NCI-H1092 treated with DMSO at 0.1 percent for 48 hours (cell line): ENCODE measurements at places on chromosomes 13 and 19.

DNA sequence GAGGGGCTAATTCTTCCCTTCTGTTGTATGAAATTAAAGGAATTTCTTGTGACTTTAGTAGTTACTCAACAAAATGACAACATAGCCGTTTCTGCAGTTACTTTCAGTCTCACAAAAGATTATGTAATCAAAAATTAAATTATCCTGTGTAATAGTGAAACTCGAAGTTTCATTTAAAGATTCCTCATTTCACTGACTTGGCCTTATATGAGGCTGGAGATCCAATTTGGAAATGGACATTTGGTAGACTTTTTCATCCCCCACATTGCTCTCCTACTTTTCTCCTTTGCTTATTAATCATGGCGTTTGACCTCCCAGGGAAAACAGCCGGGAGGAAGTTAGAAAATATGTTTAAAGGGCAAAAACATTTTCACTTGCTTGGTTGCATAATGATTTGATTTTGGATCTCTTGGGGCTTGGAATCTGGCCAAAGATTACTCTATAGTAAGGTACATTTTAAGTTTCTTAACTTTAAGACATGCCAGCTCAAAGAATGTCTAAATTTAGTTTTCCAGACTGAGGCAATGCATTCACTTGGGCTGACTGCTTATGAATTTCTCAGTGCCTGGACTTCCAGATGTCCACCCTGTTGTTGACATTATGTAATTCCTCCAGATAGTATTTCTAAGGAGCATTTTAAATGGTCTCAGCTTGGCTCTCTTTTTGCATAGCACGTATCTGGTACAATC, 1364.9 kb upstream of the MIR17HG start:
- no peak for DNase-seq

DNA sequence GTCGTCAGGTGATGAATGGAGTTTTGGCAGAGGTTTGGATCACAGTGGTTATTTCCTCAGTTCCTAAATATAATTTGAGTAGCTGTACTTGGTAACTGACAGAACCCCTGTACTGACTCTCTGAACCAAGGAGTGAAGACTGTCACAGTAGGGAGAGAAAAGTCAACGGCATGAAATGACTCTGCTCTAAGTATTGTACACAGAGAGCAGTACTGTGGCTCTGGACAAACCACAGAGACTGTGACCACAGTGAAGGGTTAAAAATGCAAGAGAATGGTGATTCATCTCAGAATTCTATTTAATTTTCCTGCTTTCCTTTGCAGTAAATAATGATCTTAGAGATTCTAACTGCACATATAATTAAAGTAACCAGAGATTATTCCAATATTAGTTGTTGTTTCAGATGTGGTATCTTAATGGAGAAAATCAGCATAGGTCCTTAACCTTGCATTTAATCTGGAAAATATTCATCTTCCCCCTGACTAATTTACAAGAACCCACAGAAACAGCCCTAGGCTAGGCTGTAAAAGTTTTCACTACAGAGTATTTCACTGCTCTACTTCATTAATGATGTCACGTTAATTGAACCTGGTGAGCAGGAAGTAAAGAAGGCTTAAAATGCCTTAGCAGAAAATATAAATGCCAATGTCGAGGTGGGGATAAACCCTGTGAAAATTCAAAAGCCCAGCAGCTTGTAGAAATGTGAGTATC, 221.9 kb downstream of the LIG4 start:
- no peak for DNase-seq

DNA sequence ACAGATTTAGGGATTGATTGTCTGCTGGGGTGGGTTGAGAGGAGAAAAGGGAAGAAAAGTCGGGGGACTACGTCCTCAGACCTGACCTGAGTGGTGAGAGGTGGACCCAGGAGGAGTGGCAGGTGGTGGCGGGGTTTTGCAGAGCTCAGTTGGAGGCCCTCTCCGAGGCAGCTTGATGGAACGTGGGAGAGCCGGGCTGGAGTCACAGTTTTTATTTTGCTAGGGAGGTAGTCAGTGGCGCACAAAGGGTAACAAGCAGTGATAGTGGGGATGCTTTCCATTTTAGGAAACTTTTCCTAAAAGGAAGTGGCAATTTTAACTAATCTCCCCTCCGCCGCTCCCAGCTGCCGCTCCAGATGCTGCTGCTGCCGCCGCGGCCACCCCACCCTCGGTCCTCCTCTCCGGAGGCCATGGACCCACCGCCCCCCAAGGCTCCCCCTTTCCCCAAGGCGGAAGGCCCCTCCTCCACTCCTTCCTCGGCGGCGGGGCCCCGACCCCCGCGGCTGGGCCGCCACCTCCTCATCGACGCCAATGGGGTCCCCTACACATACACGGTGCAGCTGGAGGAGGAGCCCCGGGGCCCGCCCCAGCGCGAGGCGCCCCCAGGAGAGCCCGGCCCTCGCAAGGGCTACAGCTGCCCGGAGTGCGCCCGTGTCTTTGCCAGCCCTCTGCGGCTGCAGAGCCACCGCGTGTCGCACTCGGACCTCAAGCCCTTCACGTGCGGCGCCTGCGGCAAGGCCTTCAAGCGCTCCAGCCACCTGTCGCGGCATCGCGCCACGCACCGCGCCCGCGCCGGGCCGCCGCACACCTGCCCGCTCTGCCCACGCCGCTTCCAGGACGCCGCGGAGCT, 1.1 kb upstream of the ZNF581 start:
- no peak for DNase-seq

GRCh38 chr13:50512474-50513299, 330.8 kb downstream of the DLEU7 start:
- no peak for DNase-seq
